Esophagus squamous epithelium (tissue), 5 donors: ENCODE measurements at places on chromosomes 12 and 14. TPM values are rescaled to one million over a fixed set of nuclear protein-coding genes. Genes with fewer than 3 reads are reported as not detected.

GRCh38 chr12:54395545-54395944, 11.0 kb upstream of the ZNF385A start:
- no peaks in the 10 kb centered on the region for H3K27me3 ChIP-seq
- peaks cover 24% of the 10 kb centered on the region for H3K36me3 ChIP-seq
- peaks cover 50% of the 10 kb centered on the region for H3K4me1 ChIP-seq
- no peak for DNase-seq
- no peak overlapping the region for H3K4me3 ChIP-seq
- H3K27ac ChIP-seq = no peak overlapping the region

GRCh38 chr14:20662968-20663732, 21.2 kb upstream of the RNASE4 start:
- H3K4me3 ChIP-seq = no peak overlapping the region
- peaks cover 6% of the 10 kb centered on the region for H3K4me1 ChIP-seq
- peak; percentile 10 for DNase-seq
- no peak overlapping the region for H3K27ac ChIP-seq
- no peaks in the 10 kb centered on the region for H3K27me3 ChIP-seq
- no peaks in the 10 kb centered on the region for H3K36me3 ChIP-seq

DNA sequence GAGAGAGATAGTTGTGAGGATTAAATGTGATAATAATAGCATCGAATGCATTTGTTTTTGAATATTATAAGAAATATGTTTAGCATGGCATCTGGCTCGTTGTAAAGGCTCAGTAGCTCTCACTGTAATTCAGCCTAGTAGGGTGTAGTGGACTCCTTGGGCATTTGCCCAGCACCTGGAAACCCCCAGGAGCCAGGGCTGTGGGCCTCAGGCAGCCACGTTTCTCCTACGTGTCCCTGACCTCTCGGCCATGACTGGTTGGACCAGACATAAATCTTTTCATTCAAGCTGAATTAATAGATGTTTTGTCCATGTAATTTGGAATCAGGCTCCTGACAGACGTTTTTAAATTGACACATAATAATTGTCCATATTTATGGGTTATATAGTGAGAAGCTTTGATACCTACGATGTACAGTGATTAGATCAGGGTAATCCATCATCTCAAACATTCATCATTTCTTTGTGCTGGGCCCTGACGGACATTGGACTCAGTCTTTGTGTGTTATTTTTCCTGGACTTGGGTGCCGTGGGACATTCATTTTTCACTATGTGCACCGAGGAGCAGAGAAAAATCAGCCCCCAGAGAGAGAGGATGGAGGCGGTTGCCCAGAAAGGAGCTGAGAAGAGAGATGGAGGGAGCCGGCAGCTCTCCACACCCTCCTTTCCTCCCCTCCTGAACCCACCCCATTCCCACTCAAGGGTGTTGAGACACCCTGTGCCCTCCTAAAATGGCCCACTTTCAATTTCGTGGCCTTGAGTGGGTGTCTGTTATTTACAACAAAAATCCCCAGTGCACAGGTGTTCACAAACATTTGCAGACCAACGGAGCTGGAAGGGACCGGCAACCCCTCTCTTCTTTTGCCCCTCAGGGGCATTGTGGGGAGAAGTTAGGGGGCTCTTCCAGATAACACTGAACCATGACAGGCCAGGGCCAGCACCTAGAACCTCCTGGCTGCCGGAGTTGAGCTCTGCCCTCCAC, 296.4 kb downstream of the DPF3 start:
- DNase-seq = no peak
- H3K27ac ChIP-seq = no peak overlapping the region
- H3K4me1 ChIP-seq = no peaks in the 10 kb centered on the region
- H3K4me3 ChIP-seq = no peak overlapping the region
- no peaks in the 10 kb centered on the region for H3K36me3 ChIP-seq

Gene CEBPE
- not detected for total RNA-seq

DNA sequence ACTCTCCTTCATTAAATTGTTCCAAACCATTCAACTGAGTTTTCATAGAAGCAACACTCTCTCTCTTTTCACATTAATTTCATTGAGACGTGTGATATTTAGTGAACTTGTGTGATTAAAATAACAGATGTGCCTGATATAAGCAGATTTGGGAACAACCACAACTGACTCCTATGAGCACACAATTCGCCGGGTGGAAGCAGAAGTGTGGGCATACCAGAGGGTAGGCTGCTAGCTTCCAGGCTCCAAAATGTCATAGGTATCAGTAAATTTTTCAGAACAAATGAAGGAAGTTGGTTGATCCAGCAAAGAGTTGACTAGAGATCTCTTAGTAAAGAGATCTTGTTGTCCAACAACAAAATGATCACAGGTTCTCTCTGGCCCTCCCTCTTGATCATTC, 429.7 kb downstream of the DPF3 start:
- H3K4me3 ChIP-seq = no peak overlapping the region
- H3K36me3 ChIP-seq = no peaks in the 10 kb centered on the region
- no peaks in the 10 kb centered on the region for H3K4me1 ChIP-seq
- no peak overlapping the region for H3K27ac ChIP-seq
- no peak for DNase-seq

GRCh38 chr12:54262403-54262925, 17.5 kb downstream of the CBX5 start:
- H3K36me3 ChIP-seq = peaks cover 1% of the 10 kb centered on the region
- peaks cover 51% of the 10 kb centered on the region for H3K4me1 ChIP-seq
- DNase-seq = no peak
- H3K27ac ChIP-seq = no peak overlapping the region
- H3K4me3 ChIP-seq = no peak overlapping the region
- no peaks in the 10 kb centered on the region for H3K27me3 ChIP-seq

Gene UBC
- 1,417 TPM for total RNA-seq

GRCh38 chr12:74922117-74922516, 287.5 kb downstream of the KCNC2 start:
- no peaks in the 10 kb centered on the region for H3K4me1 ChIP-seq
- no peak overlapping the region for H3K27ac ChIP-seq
- H3K27me3 ChIP-seq = no peaks in the 10 kb centered on the region

- no peak for DNase-seq
- no peaks in the 10 kb centered on the region for H3K27me3 ChIP-seq
These were observed 58.3 kb downstream of the VCPKMT start for GRCh38 chr14:50058113-50058512.

Gene NGB
- not detected for total RNA-seq
